ENCODE measurements at places on chromosomes 12 and 14.

GRCh38 chr14:72643317-72643801 lies 250.5 kb downstream of the DPF3 start:
- no peak overlapping the region for H3K27ac ChIP-seq
- H3K36me3 ChIP-seq, result no peaks in the 10 kb centered on the region
- DNase-seq, result peak; percentile 58
- H3K4me3 ChIP-seq, result no peak overlapping the region

- no peak overlapping the region for H3K27ac ChIP-seq
- H3K27me3 ChIP-seq, result no peaks in the 10 kb centered on the region
- DNase-seq, result peak; percentile 55
Observed at GRCh38 chr14:76337635-76338545, 38.0 kb upstream of the ESRRB start.

DNA sequence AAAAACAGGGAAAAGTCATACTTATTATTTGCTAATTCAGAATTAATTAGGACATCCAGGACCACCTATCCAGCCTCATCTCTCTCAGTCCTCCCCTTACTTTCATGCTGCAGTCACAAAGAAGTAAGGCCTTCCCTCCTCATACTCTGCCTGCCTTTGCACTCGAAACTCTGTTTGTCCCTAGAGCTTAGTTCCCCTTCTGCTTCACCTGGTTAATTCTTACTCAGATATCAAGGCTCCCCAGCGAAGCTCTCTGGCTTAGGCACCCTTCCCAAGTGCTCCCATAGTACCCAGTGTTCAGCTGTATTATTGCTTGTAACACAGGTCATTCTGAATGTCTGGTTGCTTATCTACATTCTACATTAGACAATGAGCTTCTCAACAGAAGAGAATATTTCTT lies 81.3 kb downstream of the ERGIC2 start:
- no peaks in the 10 kb centered on the region for H3K36me3 ChIP-seq
- H3K27me3 ChIP-seq, result no peaks in the 10 kb centered on the region
- no peak overlapping the region for H3K27ac ChIP-seq
- DNase-seq, result no peak
- H3K4me1 ChIP-seq, result no peaks in the 10 kb centered on the region
- no peak overlapping the region for H3K4me3 ChIP-seq

- no peaks in the 10 kb centered on the region for H3K4me1 ChIP-seq
- no peak overlapping the region for H3K27ac ChIP-seq
- H3K27me3 ChIP-seq, result no peaks in the 10 kb centered on the region
- H3K36me3 ChIP-seq, result peaks cover 5% of the 10 kb centered on the region
- DNase-seq, result no peak
Observed at GRCh38 chr12:55780685-55781084, 36.8 kb downstream of the SARNP start.

DNA sequence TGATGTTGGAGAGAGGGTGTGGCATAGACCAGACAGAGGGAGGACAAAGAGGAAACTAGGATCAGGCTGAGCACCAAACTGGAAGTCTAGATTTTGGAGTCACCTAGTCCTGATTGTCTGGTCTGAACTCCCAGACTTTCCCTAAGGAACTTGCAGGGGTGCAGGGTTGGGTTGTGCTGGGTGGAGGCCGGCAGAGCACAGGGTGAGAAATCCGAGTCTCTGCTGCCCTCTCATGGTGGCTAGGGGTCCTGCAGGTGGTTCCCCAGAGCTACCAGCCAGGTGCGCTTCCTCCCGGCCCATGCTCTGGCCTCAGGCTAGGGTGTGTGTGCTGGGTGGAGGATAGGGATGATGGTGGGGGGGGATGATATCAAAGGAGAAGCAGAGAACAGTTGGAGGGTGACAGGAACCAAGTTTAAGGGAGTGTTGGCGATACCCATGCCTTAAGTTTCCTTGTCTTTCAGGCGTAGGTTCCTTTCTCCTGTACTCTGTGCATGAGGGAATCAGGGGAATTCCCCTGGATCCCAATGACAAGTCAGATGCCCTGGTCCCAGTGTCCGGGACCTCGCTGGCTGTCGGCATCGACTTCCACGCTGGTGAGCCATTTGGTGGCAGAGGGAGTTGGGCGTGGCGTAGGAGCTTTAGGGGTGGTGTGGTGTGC lies 33.5 kb upstream of the NXPH4 start:
- no peak overlapping the region for H3K4me3 ChIP-seq
- H3K4me1 ChIP-seq, result no peaks in the 10 kb centered on the region
- H3K27me3 ChIP-seq, result no peaks in the 10 kb centered on the region
- peak; percentile 77 for DNase-seq
- peaks cover 4% of the 10 kb centered on the region for H3K36me3 ChIP-seq

- no peaks in the 10 kb centered on the region for H3K27me3 ChIP-seq
- no peaks in the 10 kb centered on the region for H3K36me3 ChIP-seq
- H3K27ac ChIP-seq, result no peak overlapping the region
- H3K4me3 ChIP-seq, result no peak overlapping the region
- H3K4me1 ChIP-seq, result no peaks in the 10 kb centered on the region
Observed at GRCh38 chr14:52342849-52343596, 28.9 kb downstream of the PTGER2 start.

- H3K36me3 ChIP-seq, result peaks cover 8% of the 10 kb centered on the region
- DNase-seq, result no peak
- H3K4me3 ChIP-seq, result no peak overlapping the region
Observed at GRCh38 chr14:31133133-31133532, 74.5 kb downstream of the HECTD1 start.

GRCh38 chr14:100048786-100049185 lies 16.4 kb upstream of the EVL start:
- no peaks in the 10 kb centered on the region for H3K36me3 ChIP-seq
- DNase-seq, result no peak
- H3K27ac ChIP-seq, result no peak overlapping the region
- no peaks in the 10 kb centered on the region for H3K27me3 ChIP-seq

GRCh38 chr12:55720894-55721444 lies 776 bp downstream of the RDH5 start:
- H3K27me3 ChIP-seq, result no peaks in the 10 kb centered on the region
- no peaks in the 10 kb centered on the region for H3K4me1 ChIP-seq
- H3K27ac ChIP-seq, result peak overlapping the region; percentile 76
- no peaks in the 10 kb centered on the region for H3K36me3 ChIP-seq
- H3K4me3 ChIP-seq, result no peak overlapping the region
- DNase-seq, result peak; percentile 94

DNA sequence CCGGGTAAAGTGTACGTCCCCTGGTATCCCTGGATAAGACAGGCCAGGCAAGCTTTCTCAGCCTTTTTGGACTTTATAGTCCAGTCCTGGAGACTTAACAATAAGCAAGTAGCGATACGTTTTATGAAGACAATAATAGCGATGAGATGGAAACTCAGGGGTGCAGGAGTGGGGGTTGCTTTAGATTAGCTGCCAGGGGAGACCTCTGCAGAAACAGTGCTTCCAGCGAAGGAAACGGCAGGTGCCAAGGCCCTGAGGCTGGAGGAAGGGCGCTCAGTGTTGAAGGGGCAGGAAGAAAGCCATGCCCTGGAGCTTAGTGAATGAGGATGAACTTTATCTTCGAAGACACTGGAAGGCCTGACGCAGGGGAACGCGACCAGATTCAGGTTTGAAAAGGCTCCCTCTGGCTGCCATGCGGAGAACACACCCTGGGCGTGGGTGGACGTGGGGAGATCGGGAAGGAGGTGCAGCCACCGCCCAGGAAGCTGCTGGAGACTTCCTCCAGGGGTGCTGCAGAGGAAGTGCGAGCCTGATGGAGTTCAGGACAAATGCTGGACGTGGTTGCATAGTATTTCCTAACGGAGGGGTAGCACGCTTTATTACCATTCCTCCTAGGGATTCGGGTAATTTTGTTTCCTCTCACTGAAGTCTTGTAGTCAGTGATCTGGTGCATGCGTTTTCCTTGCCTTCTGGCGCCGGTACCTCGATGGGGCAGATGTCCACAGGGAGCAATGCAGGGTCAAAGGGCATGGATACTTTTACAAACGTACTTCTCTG lies 26.1 kb upstream of the UBC start:
- H3K27ac ChIP-seq, result no peak overlapping the region
- H3K27me3 ChIP-seq, result no peaks in the 10 kb centered on the region
- H3K4me3 ChIP-seq, result no peak overlapping the region
- no peaks in the 10 kb centered on the region for H3K36me3 ChIP-seq
- peak; percentile 94 for DNase-seq
- H3K4me1 ChIP-seq, result no peaks in the 10 kb centered on the region

- H3K27ac ChIP-seq, result no peak overlapping the region
- no peaks in the 10 kb centered on the region for H3K4me1 ChIP-seq
- H3K27me3 ChIP-seq, result no peaks in the 10 kb centered on the region
- H3K36me3 ChIP-seq, result no peaks in the 10 kb centered on the region
- no peak overlapping the region for H3K4me3 ChIP-seq
Observed at GRCh38 chr12:124179936-124180607, 114.8 kb upstream of the RFLNA start.

- H3K4me3 ChIP-seq, result peak within 1 kb of the TSS; percentile 74
- H3K27ac ChIP-seq, result peak within 1 kb of the TSS; percentile 81
- no peaks in the 10 kb centered on the region for H3K36me3 ChIP-seq
- DNase-seq, result peak; percentile 96
Observed at GRCh38 chr12:63779498-63780481, at the start of gene RXYLT1. RXYLT1 (plus strand) TSS chr12:63779909; CDS start chr12:63779961, 52 bp downstream.

GRCh38 chr12:125299840-125300239 lies 234.6 kb downstream of the AACS start:
- H3K27ac ChIP-seq, result no peak overlapping the region
- H3K4me1 ChIP-seq, result no peaks in the 10 kb centered on the region
- H3K36me3 ChIP-seq, result no peaks in the 10 kb centered on the region
- no peaks in the 10 kb centered on the region for H3K27me3 ChIP-seq
- H3K4me3 ChIP-seq, result no peak overlapping the region

DNA sequence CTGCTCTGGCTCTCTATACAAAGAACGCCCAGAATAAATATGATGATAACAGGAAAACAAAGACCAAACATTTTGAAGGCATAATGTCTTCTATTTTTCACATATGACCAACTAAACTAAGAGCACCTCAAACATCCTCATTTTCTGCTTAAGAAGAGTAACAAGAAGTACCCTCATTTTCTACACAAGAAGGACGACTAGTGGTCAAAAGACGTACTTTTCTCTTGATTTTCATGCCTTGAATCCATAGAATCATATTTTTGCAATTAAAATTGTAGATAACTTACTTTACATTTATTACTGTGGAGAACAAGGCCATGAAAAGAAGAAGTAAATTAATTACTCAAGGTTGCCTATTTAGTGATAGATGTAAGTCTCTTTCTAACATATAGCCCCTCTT lies 358.6 kb downstream of the DUSP6 start:
- H3K4me3 ChIP-seq, result no peak overlapping the region
- H3K36me3 ChIP-seq, result no peaks in the 10 kb centered on the region
- H3K27me3 ChIP-seq, result no peaks in the 10 kb centered on the region
- no peak overlapping the region for H3K27ac ChIP-seq
- DNase-seq, result no peak

DNA sequence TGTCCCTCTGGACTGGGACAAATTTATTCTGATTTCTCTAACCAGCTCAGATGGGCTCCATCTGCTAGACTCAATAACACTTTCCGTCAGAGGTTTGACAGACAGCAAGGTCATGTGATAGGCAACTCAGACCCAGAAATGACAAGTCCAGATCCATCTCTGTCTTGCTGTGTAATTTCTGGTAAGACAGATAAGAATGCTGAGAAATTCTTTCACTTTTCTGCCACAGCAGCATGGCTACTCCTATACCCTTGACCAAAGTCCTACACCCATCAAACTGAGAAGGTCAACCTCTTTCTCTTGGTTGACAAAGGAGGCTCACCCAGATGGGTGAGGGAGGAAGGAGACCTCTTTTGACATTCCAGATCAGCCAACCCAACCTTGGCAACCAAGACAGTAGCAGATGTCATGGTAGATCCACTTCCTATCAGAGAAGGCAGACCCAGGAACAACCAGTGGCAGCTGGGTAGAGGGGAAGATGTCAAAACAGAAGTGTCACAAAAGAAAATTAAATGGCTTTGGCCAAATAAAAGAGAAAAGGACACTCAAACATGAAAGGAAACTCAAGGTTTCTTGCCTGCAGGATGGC lies 36.9 kb upstream of the PRKAB1 start:
- no peaks in the 10 kb centered on the region for H3K4me1 ChIP-seq
- no peak overlapping the region for H3K27ac ChIP-seq
- H3K36me3 ChIP-seq, result no peaks in the 10 kb centered on the region
- no peak for DNase-seq

- no peaks in the 10 kb centered on the region for H3K27me3 ChIP-seq
- no peak overlapping the region for H3K27ac ChIP-seq
- no peak overlapping the region for H3K4me3 ChIP-seq
- no peaks in the 10 kb centered on the region for H3K4me1 ChIP-seq
Observed at GRCh38 chr14:82046512-82047226, 513.0 kb upstream of the SEL1L start.

DNA sequence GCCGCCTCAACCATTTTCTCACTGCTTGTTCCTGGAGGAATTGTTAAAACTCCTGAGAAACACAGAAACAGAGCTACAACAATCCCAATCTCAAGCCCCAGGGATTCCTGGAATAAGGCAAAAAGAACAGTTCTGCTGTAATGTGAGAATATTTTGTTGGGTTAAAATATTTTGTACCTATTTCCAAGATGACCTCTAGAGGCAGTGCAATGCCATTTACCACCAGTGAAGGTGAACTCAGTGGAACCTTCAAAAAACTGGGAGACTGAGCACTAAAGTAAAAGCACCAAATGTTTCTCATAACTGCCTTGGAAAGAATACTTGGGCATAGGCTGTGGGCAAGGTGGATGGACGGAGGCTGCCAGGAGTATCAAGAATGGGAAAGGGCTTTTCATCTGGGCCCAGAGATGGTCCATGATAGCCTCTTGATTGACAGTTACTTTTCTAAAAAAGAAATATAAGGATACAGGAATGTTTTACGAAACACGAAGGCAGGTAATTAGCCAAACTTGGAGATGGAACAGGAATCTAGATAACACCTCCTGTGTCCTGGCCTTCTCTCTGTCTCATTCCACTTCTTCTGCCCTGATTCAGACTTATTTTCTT lies 334.0 kb upstream of the FLRT2 start:
- H3K27me3 ChIP-seq, result no peaks in the 10 kb centered on the region
- no peak overlapping the region for H3K27ac ChIP-seq
- no peak overlapping the region for H3K4me3 ChIP-seq
- H3K36me3 ChIP-seq, result no peaks in the 10 kb centered on the region
- H3K4me1 ChIP-seq, result no peaks in the 10 kb centered on the region
- DNase-seq, result no peak

Data from aorta (tissue), 5 donors.